ENCODE measurements at places on chromosomes 7 and 10. TPM values are rescaled to one million over a fixed set of nuclear protein-coding genes. Genes with fewer than 3 reads are reported as not detected.

GRCh38 chr7:64872351-64873154 lies 30.5 kb upstream of the ZNF273 start:
- no peaks in the 10 kb centered on the region for H3K27me3 ChIP-seq
- no peak overlapping the region for H3K4me3 ChIP-seq
- H3K27ac ChIP-seq, result no peak overlapping the region
- no peaks in the 10 kb centered on the region for H3K36me3 ChIP-seq

DNA sequence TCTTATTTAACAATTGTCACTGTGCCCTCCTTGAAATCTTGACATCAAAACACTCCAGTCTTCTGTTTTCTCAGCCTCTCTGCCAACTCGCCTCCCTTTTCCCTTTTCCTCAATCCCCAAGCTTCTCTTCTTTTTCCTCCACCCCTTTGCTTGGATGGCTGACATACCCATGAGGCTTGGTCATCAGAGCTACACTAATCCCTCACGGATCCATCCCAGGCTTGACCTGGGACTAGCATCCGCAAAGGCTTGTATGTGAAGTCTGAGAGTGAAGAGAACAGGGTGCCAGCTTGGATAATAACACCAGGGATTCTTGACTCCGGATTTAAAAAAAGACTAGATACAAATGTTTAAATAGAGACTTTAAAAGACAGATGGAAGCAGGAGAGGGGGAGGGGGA lies 428.8 kb upstream of the C7orf33 start:
- no peaks in the 10 kb centered on the region for H3K36me3 ChIP-seq
- no peak overlapping the region for H3K4me3 ChIP-seq

DNA sequence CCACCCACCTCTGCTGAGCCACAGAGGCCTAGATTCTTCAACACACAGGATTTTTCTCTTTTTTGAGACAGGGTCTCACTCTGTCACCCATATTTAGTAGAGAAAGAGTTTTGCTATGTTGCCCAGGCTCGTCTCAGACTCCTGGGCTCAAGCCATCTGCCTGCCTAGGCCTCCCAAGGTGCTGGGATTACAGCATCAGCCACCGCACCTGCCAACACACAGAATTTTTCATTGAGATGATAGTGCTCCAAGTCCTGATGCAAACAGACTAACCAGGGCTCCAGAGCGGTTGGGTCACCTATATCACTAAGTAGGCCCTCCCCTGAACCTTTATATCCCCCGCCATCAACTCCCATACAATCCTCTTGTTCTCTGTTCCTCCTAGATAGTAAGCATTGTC lies 24.4 kb upstream of the ADRB1 start:
- no peak for DNase-seq
- H3K4me3 ChIP-seq, result no peak overlapping the region
- no peaks in the 10 kb centered on the region for H3K27me3 ChIP-seq
- no peaks in the 10 kb centered on the region for H3K36me3 ChIP-seq

DNA sequence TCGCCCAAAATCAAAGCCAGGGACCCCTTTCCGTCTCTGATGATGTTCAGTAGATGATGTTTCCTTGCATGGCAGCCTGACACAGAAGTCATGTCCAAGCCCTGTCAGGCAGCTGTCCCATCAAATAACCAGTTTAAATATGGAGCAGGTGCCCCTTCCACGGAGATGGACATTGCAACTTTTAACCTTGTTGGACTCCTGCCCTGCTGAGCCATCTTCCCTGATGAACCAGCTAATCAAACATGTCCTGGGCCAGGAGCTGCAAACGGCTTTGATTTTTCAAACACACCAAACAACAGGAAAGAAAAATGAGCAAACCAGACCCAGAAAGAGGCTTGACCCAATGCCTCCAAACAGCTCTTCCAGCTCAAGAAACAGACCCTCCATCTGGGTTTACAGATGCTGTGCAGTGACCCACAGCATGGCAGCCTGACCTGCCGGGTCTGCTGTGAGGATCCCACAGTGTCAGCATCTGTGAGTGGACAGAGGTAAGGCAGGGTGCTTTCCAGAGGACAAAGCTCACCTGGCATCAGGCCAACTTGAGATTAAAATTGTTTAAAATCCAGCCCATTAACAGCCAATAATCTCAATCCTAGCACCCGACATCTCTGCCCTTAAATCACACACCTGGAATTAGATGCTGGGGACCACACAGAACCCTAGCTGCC lies 372.6 kb downstream of the GRID1 start:
- no peak overlapping the region for H3K4me3 ChIP-seq
- H3K36me3 ChIP-seq, result no peaks in the 10 kb centered on the region
- no peaks in the 10 kb centered on the region for H3K4me1 ChIP-seq
- no peak overlapping the region for H3K27ac ChIP-seq
- DNase-seq, result no peak
- peaks cover 15% of the 10 kb centered on the region for H3K27me3 ChIP-seq

GRCh38 chr10:118193642-118194041 lies 146.9 kb upstream of the RAB11FIP2 start:
- DNase-seq, result no peak
- no peaks in the 10 kb centered on the region for H3K27me3 ChIP-seq
- H3K4me1 ChIP-seq, result no peaks in the 10 kb centered on the region

- no peak for DNase-seq
- no peaks in the 10 kb centered on the region for H3K4me1 ChIP-seq
- H3K36me3 ChIP-seq, result peaks cover 34% of the 10 kb centered on the region
- H3K27ac ChIP-seq, result no peak overlapping the region
These were observed 10.6 kb downstream of the ZNF485 start for GRCh38 chr10:43616697-43617370.

DNA sequence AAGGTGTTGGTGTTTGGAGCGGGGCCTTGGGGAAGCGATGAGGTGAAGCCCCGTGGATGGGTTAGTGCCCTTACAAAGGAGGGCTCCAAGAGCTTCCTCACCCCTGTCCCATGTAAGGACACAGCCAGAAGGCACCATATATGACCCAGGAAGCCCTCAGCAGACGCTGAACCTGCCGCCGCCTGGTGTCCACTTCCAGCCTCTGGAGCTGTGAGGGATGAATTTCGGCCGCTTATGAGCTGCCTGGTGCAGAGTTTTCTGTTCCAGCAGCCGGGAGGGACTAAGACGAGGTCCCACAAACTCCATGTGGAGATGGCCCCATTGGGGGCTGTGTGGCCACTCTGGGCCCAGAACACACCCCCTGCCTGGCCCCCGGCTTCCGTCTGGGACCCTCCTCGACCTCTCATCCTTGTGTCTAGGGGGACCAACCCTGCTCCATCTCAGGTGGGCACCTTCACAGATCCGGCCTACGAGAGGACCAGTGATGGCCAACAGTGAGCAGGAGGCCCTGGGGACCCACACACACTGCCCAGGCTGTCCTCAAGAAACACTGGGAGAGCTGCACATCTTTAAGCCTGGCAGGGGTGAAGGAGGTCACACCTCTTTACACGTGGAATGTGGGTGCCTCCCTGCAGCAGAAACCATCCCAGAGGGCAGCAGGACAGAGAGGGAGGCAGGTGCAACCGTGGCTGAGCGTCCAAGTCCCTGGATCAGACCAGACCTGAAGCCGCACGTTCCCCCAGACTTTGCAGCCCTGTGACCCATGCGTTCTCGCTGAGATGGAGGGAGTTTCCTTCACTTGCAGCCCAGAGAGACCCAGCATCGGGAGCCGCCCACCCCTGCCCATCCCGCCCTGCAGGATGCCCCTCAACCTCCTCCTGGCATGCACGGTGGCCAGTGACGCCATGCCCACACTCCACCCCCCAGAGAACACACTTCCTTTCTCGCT lies 96.1 kb downstream of the PDGFA start:
- H3K4me3 ChIP-seq, result no peak overlapping the region
- no peak overlapping the region for H3K27ac ChIP-seq

DNA sequence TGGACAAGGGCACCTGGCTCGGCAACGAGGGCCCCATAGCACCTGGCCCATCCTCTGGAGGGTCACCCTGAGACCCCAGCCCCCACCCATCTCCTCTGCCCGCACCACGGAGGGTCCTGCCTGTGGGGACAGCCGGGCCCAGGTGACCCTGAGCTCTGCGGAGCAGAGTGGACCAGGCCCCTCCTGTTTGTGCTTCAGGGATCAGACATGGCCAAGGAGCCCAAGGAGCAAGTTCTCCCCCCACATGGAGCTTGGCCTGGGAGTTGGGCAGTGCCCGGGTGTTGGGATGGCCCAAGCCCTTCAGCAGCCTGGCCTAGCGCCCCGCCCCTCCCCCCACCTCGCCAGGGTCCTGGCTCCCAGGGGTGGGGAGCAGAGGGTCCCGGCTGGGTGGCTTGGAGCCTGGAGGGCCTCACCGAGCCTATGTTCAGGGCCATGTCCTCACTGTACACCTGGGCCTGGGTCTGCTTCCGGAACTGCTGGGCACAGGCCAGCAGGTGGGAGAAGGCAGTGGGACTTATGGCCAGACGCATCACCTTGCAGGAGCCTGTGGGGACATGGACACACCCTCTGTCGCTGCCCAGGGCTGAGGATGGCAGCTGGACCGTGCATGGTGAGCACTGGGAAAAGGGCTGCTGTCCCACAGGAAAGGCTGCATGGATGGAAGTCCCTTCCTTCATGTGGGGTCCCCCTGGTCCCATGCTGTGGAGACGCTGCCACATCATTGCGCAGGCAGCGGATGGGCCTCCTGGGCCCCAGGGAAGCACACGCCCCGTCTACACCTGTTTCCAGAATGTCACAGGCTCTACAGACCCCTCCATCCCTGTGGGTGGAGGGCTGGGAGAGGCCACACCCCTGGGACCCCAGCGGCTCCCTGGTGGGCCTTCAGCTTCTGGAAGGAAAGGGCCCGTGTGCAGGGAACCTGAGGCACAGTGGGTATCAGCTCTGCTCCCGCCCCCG lies 49.2 kb upstream of the NKX6-2 start:
- H3K4me1 ChIP-seq, result peaks cover 7% of the 10 kb centered on the region
- peaks cover 4% of the 10 kb centered on the region for H3K27me3 ChIP-seq
- H3K4me3 ChIP-seq, result no peak overlapping the region
- no peaks in the 10 kb centered on the region for H3K36me3 ChIP-seq
- no peak overlapping the region for H3K27ac ChIP-seq

- no peak overlapping the region for H3K27ac ChIP-seq
- H3K4me1 ChIP-seq, result peaks cover 24% of the 10 kb centered on the region
- no peak for DNase-seq
- H3K27me3 ChIP-seq, result no peaks in the 10 kb centered on the region
- no peak overlapping the region for H3K4me3 ChIP-seq
- H3K36me3 ChIP-seq, result no peaks in the 10 kb centered on the region
These were observed 2.5 kb downstream of the HSPB1 start for GRCh38 chr7:76304888-76305375.

DNA sequence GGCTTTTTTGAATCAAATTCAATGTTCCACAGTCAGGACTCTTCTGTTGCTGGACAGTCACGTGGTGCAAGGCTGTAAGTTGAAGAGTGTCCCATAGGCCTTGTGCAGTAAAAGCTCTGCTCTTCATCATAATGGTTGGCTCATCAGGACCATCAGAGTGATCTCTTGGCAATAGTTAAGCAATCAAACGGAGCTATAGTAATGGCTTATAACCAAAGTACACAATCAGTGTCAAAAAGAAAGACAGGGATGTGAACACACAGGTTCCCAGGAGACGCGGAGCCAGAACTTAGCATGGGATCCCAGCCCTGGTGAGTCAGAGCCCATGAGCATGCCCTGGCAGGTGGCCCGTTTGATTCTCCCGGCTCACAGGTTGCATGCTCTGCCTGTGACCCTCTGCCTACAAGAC lies 10.8 kb upstream of the GPNMB start:
- H3K4me1 ChIP-seq, result peaks cover 3% of the 10 kb centered on the region
- no peak for DNase-seq
- no peak overlapping the region for H3K27ac ChIP-seq
- H3K27me3 ChIP-seq, result no peaks in the 10 kb centered on the region

- peaks cover 6% of the 10 kb centered on the region for H3K4me1 ChIP-seq
- no peak overlapping the region for H3K27ac ChIP-seq
- H3K27me3 ChIP-seq, result no peaks in the 10 kb centered on the region
- no peak for DNase-seq
These were observed 7.8 kb downstream of the SFTPD start for GRCh38 chr10:79941146-79941545.

DNA sequence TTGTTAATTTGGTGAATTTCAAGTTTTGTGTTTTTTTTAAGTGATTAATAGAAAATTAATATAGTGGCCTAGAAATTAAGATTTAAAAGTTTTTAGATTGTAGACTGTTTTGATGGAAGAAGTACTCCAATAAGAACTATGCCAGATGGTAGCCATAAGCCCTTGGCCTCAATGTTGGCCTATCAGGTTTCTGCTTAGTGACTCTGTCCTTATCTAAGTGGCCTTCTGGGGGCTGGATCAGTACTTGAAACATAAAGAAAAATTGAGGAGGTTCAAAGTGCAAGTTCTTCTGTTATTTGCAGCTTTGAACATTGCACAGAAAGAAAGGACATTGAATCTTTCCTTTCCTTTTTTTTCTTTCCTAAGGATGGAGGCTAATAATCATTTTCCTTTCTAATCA lies 9.9 kb downstream of the CCDC126 start:
- H3K4me3 ChIP-seq, result no peak overlapping the region
- no peak overlapping the region for H3K27ac ChIP-seq

GRCh38 chr7:151455690-151456089 lies 15.7 kb upstream of the CRYGN start:
- no peaks in the 10 kb centered on the region for H3K36me3 ChIP-seq
- no peaks in the 10 kb centered on the region for H3K27me3 ChIP-seq
- no peak for DNase-seq
- peaks cover 10% of the 10 kb centered on the region for H3K4me1 ChIP-seq

DNA sequence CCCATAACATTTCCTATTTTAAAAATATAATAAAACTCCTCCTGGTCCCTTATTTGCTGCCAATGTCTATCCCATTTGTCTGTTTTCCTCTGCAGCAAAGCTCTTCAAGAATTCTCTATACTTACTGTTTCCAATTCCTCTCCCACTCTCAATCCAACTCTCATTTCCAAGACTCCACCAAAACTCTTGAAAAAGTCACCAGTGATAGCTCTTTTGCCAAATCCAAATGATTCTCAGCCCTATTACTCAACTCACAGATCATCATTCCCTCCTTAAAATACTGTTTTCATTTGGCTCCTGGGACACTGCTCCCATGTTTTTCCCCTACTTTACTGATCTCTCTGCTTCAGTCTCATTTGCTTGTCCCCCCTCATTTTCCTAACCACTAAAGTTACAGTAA lies 139.4 kb downstream of the HIBADH start:
- no peaks in the 10 kb centered on the region for H3K27me3 ChIP-seq
- no peak overlapping the region for H3K27ac ChIP-seq
- H3K4me3 ChIP-seq, result no peak overlapping the region
- no peak for DNase-seq

- no peaks in the 10 kb centered on the region for H3K27me3 ChIP-seq
- no peaks in the 10 kb centered on the region for H3K36me3 ChIP-seq
- H3K4me1 ChIP-seq, result no peaks in the 10 kb centered on the region
- no peak overlapping the region for H3K27ac ChIP-seq
- no peak for DNase-seq
These were observed 522.9 kb downstream of the NRG3 start for GRCh38 chr10:82397854-82398253.

- no peaks in the 10 kb centered on the region for H3K27me3 ChIP-seq
- no peaks in the 10 kb centered on the region for H3K4me1 ChIP-seq
- no peaks in the 10 kb centered on the region for H3K36me3 ChIP-seq
These were observed 489.0 kb downstream of the GATA3 start for GRCh38 chr10:8543361-8544056.

- no peak overlapping the region for H3K27ac ChIP-seq
- no peak for DNase-seq
- H3K4me1 ChIP-seq, result peaks cover 45% of the 10 kb centered on the region
- H3K36me3 ChIP-seq, result peaks cover 37% of the 10 kb centered on the region
These were observed 11.5 kb downstream of the KLF6 start for GRCh38 chr10:3773460-3774017.

Gene PRPS1L1
- total RNA-seq, result not detected

Gene SVIL
- 40.3 TPM for total RNA-seq

Gene DLX6
- total RNA-seq, result not detected

Gene EPHB6
- total RNA-seq, result 55.8 TPM

Gene MALRD1
- total RNA-seq, result not detected

Gene CPN1
- total RNA-seq, result not detected

Gene ATOH7
- total RNA-seq, result not detected

Gene STOX1
- total RNA-seq, result 0.25 TPM

Gene BTBD16
- total RNA-seq, result not detected

Gene GPC2
- total RNA-seq, result 18.7 TPM

Gene SHTN1
- total RNA-seq, result 0.75 TPM

Gene IRF5
- total RNA-seq, result 1.7 TPM

Gene CPA2
- not detected for total RNA-seq

Gene MACROH2A2
- total RNA-seq, result 2.2 TPM
